ENCODE measurements at places on chromosomes 3 and 15. TPM values are rescaled to one million over a fixed set of nuclear protein-coding genes. Genes with fewer than 3 reads are reported as not detected.

The CPNE9 gene
- total RNA-seq: not detected

The ERC2 gene
- total RNA-seq: 0.22 TPM

The PDCD10 gene
- 84.4 TPM for total RNA-seq

The A4GNT gene
- not detected for total RNA-seq

The KBTBD12 gene
- total RNA-seq: not detected

The CHRFAM7A gene
- 1.2 TPM for total RNA-seq

The CHRNA3 gene
- total RNA-seq: not detected

The SCG5 gene
- 2.4 TPM for total RNA-seq

The CD96 gene
- not detected for total RNA-seq

DNA sequence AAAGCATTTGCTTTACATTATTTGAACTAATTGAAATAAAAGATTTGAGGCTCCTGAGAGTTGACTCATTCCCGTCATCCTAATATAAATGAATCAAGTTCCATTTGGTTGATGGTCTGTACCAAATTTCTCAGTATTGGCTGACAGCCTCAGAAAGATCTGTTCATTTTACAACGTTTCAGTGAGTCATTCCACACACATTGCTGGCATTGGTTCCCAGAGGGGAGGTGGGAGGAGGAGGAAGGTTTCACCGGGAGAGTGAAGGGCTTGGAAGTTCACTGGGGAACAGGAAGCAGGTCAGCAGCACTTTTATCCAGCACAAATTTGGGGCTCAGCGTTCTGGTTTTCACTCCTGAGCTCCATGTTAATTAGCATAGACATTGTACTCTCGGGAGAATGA, 176.7 kb upstream of the CADPS start:
- no peak for DNase-seq

DNA sequence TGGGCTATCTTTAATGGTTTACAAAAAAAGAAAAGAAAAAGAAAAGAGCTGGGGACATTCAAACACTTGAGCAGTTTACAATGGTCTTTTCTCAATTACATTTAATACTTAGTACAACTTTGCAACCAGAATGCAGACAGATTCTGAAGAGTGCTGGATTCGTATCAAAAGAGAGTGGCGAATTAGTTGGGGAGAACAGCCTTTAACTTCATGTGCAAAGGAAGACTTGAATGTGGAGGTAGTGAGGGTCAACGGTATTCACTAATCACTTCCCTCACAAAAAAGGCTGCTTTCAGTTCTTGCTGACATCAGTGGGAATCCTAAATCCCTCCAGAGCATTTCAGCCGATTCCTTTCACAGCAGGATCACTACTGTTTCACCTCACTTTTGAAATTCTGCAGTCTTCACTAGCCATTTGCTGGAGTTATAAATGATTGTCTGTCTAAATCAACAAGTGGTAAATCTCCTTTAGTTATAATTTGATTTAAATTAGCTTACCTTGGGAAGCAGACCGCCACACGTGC, 323.0 kb upstream of the SEMA6D start:
- no peak for DNase-seq

GRCh38 chr3:21979706-21980105, 228.7 kb upstream of the ZNF385D start:
- DNase-seq: peak; percentile 5

GRCh38 chr15:77052556-77052955, 18.4 kb downstream of the TSPAN3 start:
- DNase-seq: no peak

GRCh38 chr3:8516047-8516661, 14.5 kb downstream of the LMCD1 start:
- DNase-seq: no peak

DNA sequence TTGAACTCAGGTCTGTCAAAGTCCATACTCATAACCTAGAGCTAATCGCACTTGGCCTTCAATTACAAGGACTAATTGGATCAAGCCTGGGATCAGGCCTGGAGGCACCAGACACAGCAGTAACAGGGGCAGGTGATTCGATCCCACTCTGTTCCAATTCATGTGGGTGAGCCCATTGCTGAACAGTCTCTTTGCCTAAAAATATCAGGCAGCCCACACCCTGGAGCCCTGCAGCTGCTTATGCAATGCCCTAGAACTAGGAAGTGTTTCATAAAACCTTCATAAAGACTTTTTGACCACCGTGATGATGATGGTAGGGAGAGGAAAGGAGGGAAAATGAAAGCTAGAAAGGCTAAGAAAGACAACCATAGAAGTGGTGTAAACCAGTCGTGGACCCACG, 47.8 kb upstream of the NEO1 start:
- DNase-seq: no peak

- DNase-seq: no peak
These were observed 28.6 kb upstream of the VEPH1 start for GRCh38 chr3:157531771-157532170.

GRCh38 chr3:154102225-154102624, 19.0 kb upstream of the ARHGEF26 start:
- no peak for DNase-seq

- DNase-seq: peak; percentile 90
These were observed 1.1 kb downstream of the PLXNB1 start for GRCh38 chr3:48428572-48429316.

GRCh38 chr3:33652736-33653135, 65.3 kb downstream of the CLASP2 start:
- no peak for DNase-seq

DNA sequence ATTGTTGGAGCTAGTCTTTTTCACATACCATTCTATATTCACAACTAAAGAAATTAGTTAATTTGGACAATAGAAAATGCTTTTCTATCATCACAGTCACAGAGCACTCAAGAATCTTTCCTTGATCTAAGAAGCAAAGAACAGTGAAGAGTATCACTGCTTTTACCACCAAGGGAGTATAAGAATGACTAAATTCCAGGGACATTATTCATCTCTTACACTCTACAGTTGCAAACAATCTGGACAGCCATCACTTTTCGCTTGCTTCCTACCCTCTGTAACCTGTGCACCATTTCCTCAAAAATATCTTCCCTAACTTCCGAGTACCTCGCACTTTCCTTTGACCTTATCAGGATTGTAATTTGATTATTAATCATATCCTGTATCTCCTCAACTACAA, 359.5 kb upstream of the TMCO5A start:
- no peak for DNase-seq

All from HepG2 (cell line).